ENCODE measurements at places on chromosomes 1 and 21.

DNA sequence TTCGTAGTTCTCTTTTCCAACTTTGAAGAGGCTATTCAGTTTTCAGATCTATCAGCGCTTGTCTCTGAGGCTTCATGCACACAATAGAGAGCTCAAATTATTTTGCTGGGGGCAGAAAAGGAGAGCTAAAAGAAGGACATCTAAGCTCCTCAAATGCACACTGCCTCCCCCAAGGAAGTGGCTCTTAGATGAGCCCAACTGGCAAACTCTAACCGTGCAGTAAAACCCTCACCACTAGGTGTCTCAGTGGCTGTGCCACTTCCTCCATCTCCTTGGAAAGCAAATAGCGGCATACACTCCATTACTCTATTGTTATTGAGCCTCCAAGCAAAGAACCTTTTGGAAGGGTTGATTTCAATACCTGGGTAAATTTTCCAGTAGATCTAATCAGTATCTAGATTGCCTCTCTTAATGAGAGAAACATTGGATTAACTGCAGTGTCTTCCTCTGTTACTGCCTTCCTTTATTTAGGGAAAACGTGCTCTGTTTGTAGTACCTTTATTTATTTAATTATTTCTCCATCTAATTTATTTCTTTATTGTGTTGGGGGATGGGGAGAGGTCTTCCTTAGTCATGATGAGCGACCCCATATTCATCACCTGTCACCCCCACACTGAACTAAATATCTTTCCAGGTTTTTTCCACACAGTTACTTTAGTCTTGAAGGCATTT is 9.2 kb upstream of the SFPQ start:
- peak; percentile 82 for DNase-seq

DNA sequence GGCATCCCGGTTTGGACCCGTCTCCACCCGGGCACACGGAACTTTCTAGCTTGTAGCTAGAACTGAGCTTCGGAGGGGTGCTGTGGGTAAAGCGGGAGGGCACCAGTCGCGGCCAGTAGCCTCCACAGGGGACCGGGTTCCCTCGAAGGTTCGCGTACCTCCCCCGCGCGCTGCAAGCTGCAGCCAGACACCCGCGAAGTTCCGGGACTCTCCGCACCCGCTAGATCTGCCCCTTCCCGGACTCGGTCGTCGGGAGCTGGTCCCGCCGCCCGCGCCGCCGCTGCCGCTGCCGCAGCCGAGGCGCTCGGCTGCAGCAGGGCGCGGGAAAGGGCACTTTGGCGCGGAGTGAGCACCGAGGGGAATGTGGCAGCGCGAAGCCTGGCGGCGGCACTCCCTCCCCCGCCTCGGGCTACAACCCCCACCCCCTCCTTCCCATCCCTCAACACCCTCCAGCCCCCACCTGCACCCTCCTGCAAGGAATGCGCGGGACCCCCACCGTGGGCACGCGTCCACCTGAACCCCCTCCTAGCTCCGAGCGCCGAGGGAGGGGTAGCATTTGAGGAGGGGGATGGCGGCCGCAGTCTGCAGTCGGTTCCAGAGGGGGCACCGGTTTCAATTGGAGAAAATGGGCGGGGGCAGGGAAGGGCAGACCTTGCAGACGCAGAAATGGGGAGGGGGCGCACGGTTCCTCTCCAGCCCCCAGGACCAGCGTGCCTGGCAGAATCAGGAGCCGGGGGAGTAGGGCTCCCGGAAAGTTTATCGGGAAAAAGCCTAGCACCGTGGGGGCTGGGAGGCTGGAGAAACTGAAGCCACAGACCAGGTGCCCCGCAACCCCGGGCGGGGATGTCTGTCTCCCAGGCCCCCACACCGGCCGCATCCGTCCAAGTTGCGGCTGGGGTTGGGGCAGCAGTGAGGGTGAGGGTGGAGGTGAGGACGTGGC is 968 bp downstream of the CSMD2 start:
- DNase-seq, result no peak

GRCh38 chr1:6419804-6420453 is at the start of gene HES2:
Gene HES2, minus strand, starts transcription at chr1:6419919. Its CDS starts 99 bp downstream, at chr1:6419820.
- peak; percentile 75 for DNase-seq

DNA sequence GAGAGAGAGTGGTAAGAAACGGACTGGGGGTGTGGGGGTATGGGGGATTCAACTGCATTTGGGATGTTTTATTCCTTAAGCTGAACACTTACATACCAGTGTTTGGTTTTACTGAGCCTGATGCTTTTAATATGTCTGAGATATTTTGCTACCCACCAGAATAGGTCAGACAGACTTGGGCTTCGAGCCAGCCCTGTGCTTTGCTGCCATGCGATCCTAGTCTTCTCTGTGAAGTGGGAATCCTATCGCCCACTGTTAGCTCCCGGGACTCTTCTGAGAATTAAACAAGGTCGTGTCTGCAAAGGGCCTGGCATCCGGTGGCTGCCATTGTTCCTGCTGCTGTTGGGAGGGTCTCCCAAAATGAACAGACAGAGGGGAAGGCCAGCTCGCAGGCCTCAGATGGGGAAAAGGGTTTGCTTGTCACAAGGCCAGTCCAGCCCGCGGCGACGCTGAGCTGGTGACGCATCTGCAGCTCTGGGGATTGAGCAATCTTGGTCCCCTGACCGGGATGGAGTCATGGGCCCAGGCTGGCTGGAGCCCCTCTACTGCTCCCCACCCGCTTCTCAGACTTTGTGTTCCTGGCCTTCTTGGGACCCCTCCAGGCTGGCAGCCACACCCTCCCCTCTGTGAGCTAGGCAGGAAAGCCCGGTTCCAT is 26.9 kb upstream of the ECE1 start:
- DNase-seq, result no peak

DNA sequence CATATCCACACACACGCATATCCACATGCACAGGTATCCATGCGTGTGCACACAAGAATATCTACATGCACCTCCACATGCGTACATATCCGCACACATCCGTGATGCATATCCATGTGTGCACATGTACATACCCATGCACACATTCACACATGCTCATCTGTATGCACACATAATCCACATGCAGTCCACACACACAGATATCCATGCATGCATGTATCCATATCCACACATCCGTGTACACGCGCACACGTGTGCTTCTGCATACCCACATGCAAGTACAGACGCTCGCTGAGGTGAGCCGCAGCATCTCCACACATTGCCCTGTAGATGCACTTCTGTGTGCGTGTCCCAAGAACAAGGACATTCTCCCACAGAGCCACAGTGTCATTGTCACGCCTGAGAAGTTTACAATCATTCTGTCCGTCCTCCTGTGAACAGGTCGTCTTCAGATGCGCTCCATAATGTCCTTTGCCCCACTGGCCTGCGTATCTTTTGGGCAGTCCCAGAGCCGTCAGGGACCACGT is 43.4 kb downstream of the COL18A1 start:
- DNase-seq, result no peak

DNA sequence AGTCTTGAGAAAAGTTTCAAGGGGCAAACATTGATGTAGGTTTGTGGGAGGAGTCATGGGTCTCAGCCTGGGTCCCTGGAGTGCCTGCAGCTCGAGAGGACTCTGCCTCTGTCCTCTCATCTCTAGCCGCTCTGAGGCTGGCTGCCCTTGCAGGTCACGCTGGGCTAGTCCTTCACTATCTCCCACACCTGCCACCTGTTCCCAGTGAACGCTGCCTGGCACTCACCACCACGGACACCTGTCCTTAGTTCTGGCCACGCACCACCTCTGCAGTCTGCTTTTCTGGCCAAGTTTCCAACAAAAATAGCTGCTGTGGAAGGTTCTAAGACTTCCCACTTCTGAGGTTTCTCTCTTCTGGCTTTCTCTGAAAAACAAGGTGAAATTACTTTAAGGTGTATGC is 52.5 kb downstream of the SH3BGR start:
- no peak for DNase-seq

- no peak for DNase-seq
Measured at GRCh38 chr21:38628349-38628748, 130.1 kb upstream of the ERG start.

DNA sequence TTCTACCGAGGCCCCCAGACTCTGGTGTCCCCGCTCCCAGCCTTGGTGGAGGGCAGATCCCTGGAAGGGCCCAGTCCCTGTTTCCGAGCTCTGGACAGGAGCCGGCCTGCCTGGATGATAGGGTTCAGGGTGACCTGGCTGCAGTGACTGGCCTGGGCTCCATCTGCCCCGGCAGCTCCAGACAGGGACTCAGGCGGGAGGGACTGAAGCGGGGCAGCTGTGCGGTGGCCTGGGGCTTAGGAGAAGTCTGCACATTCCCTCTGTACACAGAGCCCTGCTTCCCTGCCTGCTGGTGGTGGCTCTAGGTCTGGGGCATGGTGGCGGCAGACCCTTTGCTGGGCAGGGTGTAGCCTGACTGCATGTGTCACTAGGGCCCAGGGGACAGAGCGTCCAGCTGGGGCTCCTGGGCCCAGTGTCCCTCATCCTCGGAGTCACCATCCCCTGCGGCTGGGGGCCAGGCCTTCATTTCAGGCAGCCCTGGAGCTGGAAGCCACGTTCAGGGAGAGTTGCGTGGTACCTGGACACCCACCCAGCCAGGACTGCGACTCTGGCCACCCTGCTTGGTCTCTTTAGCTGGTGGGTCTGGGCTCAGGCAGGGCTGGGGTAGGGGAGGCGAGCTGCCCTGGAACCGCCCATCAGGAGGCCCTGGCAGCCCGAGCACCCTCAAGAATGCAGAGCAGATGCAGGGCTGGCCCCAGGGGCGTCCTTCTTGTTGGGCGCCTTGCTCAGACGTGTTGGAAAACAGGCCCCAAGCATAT is 9.6 kb downstream of the ARHGEF16 start:
- no peak for DNase-seq

DNA sequence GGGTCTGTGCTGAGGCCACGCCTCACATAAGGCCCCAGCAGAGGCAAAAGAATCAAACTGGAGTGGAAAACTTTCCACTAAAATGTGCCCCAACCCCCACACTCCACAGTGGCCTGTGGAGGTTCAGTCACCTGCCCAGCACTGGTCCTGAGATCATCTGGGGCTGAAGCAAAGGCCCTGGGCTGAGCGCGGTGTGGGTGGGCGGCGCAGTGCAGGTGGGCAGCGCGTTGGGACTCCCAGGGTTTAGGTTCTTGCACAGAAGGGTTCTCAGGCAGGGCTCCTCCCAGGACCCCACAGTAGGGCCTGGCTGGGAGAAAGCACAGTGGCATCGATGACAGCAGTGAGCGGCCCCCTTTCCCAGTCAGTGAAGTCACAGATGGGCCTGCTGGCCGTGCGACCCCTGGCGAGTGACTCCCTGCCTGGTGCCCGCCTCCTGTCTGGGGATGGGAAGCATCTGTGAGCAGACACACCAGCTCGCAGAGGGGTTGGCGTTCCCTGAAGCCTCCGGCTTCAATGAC is 13.8 kb upstream of the GPR153 start:
- no peak for DNase-seq

DNA sequence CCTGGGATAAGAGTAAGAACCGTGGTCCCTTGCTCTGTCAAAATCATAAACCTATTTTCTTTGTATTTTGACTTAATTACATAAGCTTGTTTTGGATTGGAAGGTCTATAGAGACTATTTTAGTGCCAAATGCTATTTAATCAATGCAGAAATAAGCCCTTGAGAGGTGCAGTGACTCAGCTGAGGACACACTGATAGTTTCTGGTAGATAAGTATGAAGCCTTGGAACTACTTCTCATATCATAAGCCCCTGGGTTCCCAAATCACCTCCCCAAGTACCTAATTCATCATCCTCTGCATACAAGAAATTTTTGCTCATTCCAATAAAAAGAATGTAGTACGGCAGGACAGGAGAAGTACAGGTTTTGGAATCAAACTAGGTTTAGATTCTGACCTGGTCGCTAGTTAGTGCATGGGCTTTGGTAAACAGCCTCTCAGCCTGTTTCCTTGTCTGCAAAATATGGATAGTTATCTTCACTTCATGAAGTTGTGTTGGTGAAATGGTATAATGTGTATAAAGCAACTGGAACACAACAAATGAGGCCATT is 3.3 kb upstream of the CD55 start:
- DNase-seq, result no peak

DNA sequence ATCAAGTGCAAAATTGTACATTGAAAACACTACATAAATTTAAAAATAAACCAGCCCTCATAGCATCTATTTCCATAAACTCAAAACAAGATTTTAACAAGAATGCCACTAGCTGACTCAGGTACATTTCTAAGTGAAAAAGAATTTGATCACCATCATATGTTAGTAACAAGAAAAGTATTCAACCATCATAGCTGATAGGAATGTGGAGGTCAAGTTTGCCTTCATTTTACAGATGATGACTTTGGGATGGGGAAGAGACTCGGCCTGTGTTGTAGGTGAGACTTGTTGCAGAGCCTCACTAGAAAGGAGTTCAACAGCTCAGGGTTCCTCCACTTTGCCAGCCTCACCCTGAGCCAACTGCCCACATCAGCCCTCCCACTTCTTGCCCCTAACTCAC is 318.8 kb upstream of the FAM78B start:
- peak; percentile 10 for DNase-seq

DNA sequence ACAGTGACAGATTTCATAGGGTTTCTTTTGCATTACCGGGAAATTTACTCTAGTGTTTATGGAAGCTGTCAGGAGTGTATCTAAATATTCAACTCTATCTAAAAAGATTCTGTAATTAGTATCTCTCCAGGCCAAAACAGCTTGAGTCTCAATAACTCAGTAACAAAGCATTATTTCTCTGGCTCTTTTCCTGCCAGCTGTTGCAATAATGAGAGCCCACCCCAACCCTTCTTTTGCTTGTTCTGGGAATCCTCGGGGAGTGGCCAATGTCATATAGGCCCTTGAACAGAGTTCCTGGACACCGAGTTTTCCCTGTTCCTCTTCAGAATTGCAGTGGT is 120.1 kb upstream of the SGIP1 start:
- DNase-seq, result no peak

DNA sequence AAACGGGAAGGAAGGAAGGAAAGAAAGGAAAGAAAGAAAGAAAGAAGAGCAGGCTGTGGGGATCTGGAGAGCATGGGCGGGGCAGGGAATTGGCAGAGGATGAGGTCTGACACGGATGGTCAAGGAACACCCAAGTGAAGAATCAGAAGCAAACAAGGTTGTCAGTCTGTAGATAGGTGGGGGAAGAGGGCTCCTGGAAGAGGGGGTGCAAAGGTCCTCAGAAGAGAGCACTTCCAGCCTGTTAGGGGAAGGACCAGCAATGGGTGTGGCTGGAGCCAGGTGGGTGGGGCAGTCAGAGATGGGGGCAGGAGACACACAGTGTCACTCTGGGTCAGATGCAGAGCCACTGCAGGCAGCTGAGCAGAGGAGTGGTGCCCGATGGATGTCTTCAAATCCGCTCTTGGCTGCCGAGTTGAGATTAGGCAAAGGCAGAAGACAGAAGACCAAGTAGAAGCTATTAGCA is 11.0 kb upstream of the PLA2G2C start:
- no peak for DNase-seq
